Fibroblast of lung (primary cell): ENCODE measurements at places on chromosomes 4 and X.

- DNase-seq, result peak; percentile 55
Measured at GRCh38 chrX:40174854-40175510, 77.2 kb upstream of the BCOR start.

DNA sequence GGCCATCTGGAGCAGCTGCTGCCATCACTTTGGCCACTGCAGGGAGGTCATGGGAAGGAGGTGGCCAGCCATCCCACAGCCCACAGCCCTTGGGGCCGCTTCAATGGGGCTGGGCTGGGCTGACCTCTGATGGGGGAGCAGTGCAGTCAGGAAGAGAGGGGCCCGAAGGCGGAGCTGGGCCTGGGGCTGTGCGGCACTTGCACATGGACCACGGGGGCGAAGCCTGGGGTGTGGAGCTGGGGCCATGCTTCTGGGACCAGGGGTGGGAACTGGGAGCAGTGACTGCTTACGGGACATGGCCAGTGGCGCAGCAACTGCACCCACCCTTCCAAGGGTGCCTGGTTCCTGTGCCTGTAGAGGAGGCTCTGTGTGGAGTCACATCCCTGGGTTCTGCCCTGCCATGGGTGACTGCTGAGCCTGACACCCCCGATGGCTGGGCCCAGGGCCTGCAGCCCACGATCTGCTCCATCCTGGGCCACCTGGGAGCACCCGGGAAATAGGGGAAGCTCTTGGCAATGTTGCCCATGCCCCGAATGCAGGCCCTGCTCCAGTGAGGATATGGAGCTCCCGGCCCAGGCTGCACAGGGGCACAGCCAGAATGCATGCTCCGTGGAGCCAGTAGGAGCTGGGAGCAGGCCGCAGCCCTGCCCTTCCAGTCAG lies 22.4 kb upstream of the SULT1B1 start:
- DNase-seq, result no peak

GRCh38 chr4:125135652-125136051 lies 179.1 kb upstream of the FAT4 start:
- DNase-seq, result no peak

GRCh38 chr4:109315818-109316217 lies 13.4 kb upstream of the COL25A1 start:
- no peak for DNase-seq

DNA sequence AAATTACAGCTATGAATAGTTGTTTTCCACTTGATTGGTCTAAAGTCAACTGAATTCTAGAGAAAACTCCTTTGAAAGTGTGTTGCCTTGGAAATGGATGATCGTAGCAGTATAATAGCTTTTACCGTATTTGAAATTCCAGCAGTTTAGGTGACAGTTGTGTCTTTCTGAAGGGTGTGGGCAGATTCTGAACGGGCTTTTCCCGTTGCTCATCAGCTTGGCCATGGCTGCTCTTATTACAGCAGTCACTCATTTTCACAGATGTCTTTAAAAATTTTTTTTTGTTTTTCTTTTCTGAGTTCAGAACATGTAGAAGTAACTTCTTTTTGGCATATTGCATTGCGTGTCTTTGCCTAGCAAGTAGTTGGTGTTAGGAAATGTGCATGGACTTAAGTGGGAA lies 69.6 kb upstream of the SLC4A4 start:
- DNase-seq, result peak; percentile 51
